ENCODE measurements at places on chromosomes 4 and X.

DNA sequence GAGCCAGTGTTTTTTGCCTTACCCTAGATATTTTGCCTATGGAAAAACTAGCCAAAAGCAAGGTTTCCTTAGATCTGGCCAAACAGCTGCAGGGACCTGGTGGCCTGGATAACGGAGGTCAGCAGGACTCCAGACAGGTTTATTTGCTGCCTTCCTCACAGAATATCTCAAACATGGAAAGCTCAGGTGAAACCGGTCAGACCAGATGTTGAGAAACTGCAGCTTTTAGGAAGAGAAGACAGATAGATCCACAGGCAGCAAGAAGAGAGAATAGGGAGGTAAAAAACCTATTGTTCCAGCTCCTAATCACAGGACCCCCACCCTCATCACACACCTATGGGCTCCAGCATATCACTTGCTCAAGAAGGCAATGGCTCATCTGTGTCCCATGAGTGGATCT is 16.2 kb downstream of the SLC16A2 start:
- no peak for DNase-seq

DNA sequence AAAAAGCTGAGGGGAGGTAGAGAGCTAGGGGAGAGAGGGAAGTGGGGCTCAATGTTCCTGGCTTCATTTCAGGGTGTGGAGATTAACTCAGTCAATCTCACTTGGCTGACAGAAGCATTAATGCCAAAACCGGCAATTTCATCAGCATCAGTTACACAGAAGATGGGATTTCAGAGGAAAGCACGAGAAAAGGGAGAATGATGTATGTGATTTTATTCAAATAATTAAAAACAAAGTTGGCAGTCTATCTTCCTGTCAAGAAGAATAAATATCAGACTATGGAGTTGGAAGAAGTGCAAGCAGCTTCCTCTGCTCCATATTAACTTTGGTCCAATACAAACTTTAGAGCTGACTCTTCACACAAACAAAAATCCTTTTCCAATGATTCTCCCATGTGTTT is 29.6 kb upstream of the HCCS start:
- DNase-seq: no peak

- DNase-seq: no peak
These were observed 19.0 kb upstream of the MAML3 start for GRCh38 chr4:140172960-140173359.

GRCh38 chrX:137916090-137916746 is 350.3 kb downstream of the ZIC3 start:
- no peak for DNase-seq

GRCh38 chr4:180682776-180683175 is 1560.4 kb upstream of the TENM3 start:
- no peak for DNase-seq

DNA sequence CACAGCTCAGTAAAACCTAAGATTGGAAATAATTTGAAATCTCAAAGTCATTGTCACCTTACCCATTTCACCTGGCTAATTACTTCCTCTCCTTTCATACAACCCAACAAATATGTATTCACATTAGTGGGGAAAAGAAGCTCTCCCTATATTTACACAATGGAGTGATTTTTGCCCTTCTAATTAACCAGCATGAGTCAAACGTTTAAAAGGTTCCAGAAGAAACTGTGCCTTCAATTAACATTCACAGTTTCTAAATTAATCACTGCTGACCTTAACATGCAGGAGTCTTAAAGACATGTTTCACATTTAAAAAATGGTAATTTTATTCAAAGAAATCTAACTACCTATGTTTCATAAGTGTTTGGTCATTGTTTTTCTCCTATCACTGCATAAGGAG is 254.6 kb downstream of the CBLL2 start:
- DNase-seq: no peak

- DNase-seq: no peak
These were observed 169.1 kb downstream of the ARHGAP24 start for GRCh38 chr4:85644061-85644460.
